ENCODE measurements at places on chromosomes 2 and 18.
A peak's percentile ranks its signal among the peaks of the same experiment; 100 is the strongest.

GRCh38 chr2:120642646-120643045, 93.0 kb upstream of the GLI2 start:
- no peak for DNase-seq

DNA sequence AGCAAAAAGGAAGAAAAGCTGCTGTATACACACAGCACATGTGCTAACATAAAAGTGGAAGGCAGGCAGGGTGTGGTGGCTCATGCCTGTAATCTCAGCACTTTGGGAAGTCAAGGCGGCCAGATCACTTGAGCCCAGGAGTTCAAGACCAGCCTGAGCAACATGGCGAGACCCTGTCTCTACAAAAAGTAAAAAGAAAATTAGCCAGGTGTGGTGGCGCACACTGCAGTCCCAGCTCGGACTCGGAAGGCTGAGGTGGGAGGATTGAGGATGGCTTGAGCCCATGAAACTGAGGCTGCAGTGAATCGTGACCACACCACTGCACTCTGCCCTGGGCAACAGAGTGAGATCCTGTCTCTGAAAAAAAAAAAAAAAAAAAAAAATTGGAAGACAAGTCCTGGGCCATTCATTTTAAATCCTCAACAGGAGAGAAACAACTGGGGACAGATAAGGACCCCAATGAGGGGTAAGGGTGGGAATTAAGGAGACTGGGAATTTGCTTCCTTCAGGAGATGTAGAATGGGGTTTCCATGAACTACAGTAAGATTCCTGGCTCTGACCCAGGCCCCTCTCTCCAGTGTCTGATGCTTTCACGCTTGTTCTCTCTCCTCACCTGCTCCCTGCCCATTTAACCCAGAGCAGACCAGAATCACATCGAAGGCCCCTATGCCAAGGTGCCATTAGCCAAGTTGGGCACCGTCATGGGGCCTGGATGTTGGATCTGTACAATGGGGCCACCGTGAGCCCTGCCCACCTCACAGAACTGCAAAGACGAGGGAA, 29.6 kb downstream of the TNS1 start:
- no peak for DNase-seq

DNA sequence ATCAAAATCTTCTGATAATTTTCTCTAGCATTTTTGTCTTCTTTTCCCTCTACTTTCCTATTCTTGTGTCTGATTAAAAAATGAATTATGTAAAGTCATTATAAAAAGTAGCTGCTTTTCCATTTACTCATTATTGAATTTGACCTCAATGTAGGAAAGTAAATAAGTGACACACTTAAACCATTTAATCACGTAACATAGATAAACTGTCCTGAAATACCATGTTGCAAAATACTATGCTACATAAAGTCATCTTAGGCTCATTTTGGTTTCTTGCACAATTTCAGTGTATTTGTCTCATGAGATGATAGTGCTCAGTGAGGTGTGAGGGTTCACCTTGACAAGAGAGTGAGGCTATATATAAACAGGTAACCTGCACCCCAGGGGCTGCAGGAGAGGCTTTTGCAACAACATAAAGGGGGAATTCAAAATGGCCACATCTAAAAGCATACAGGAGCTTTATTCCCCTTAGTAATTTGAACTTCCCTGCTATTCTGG, 502.7 kb downstream of the RNF144A start:
- no peak for DNase-seq

DNA sequence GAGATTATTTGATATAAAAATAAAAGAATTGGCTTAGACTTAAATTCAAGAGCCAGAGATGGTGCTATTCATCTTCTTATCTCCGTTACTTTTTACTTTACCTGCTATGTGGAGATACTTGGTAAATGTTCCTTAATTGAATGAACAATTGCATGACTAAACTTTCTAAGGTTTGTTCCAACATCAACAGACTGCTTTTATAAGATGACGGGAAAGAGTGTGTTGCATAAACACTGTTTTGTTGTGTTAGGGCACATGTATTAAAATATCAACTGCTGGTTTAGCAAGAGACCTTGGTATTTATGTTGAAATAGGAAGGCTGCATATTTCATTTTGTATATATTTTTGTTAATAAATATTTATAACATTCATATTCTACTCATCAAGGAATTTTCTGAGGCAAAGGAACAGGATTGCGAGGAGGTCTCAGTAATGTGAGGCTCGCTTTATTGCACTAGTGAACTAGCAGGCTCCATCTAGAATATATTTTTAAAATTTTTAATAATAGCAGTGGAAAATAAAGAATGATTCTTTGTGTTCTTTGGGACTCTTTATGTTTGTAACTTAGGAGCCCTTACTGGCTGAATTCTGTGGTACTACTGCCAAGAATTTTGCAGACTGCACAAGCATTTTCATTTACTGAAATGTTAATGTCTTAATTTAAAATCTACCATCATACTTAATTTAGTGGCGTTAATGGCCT, 10.7 kb upstream of the NFE2L2 start:
- DNase-seq, result peak; percentile 11

- no peak for DNase-seq
Observed at GRCh38 chr2:46497766-46498165, 18.4 kb downstream of the TMEM247 start.

- DNase-seq, result no peak
Observed at GRCh38 chr2:25825238-25825637, 53.0 kb downstream of the ASXL2 start.

GRCh38 chr2:133044556-133044955, 374.6 kb upstream of the LYPD1 start:
- no peak for DNase-seq

DNA sequence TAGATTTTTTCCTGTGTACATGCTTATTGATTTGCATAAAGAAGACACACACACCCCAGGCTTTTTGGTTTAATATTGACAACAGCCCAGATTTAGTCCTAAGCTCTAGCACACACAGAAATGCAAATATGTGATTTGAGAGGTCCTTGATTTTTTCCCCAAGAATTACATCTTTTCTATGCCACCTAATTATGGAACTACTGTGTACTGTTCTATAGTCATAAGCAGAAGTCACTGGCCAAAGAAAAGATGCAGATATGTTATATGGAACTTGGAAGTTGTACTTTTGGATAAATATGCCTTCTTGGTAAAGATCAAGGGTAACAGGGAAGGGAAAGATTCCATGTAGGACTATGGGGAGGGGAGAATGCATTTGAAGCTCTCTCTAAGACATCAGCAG, 105.6 kb downstream of the SETBP1 start:
- DNase-seq, result no peak

GRCh38 chr2:218130377-218130776, 4.5 kb downstream of the CXCR2 start:
- no peak for DNase-seq

DNA sequence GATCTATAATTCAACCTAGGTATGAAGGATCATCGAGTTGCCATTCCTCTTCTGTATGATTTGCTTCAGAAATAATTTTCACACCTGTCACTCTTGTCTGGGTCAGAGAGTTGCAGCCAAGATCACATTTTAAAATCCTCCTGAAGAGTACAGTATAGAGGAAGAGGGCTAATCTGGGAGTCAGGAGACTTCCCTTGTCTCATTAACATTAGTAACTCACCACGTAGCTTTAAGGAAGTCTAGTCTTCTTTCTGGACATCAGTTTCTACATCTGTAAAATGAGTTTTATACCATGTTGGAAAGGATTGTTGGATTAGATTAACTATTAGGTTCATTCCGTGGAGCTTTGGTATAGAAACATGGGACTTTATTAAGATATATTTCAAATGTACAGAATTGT, 109.4 kb downstream of the TDRD15 start:
- DNase-seq, result no peak

GRCh38 chr2:122670897-122671296, 915.4 kb downstream of the TSN start:
- DNase-seq, result no peak

GRCh38 chr2:95109260-95109659, 12.3 kb downstream of the MRPS5 start:
- DNase-seq, result no peak

- DNase-seq, result no peak
Observed at GRCh38 chr2:234031207-234031606, 19.3 kb upstream of the SPP2 start.

DNA sequence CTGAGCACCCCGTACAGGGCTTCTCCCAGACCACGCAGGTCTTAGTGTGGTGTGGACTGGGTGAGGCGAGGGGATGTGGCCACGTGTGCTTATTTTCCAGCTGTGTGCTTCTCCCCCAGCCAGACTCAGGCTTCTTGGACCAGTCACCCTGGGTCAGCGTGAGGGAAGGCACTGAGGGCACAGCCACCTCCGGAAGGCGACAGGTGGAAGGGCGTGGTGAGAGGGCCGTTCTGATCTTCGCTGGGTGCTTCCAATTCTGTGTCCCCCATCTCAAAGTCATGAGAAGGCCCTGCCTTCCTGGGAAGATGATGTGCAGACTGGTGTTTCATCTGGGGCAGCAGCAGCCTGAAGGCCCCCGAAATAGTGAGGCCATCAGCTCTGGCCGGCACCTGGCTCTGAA, 169.7 kb upstream of the MYCN start:
- no peak for DNase-seq
